ENCODE measurements at places on chromosomes 2 and 18. TPM values are rescaled to one million over a fixed set of nuclear protein-coding genes. Genes with fewer than 3 reads are reported as not detected.
A peak's percentile ranks its signal among the peaks of the same experiment; 100 is the strongest.

DNA sequence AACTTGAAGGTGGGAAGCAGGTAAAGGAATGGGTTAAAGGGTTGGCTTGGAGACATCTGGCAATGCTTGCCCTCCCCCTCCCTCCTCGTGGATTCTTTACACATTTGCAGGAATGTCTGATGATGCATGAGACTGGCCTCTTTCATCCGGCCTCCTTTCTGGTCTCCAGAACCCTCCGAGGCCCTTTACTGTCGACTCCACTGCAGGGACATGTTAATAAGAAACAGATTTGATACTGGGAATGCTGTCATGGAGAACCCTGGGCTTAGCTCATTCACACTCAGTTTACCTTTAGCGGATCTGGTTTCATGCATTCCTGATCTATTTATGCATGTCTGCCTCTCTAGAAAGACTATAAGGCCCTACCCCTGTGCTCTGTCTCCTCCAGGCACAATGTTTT lies 238.7 kb downstream of the TGIF1 start:
- peak; percentile 42 for DNase-seq

DNA sequence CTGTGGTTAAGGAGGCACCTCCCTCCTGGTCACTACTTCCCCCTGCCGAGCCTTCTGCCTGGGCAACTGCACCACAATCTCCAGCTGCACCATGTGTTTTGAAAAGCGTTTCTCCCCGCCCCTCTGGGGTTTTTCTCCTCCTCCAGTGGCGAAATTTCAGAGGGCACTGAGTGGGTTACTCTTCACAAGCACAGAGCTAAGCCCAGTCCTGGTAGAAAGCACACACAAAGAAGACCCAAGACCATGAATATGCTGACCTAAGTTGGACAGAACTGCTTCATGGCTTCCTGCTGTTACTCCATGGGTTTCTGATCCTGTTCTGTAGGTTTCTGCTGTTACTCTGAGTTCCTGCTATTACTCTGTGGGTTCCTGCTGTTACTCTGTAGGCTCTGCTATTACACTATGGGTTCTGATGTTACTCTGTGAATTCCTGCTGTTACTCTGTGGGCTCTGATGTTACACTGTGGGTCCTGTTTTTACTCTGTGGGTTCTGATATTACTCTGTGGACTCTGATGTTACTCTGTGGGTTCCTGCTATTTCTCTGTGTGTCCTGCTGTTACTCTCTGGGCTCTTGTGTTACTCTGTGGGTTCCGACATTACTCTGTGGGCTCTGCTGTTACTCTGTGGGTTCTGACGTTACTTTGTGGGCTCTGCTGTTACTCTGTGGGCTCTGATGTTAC lies 216.6 kb downstream of the RTP5 start:
- DNase-seq, result no peak

DNA sequence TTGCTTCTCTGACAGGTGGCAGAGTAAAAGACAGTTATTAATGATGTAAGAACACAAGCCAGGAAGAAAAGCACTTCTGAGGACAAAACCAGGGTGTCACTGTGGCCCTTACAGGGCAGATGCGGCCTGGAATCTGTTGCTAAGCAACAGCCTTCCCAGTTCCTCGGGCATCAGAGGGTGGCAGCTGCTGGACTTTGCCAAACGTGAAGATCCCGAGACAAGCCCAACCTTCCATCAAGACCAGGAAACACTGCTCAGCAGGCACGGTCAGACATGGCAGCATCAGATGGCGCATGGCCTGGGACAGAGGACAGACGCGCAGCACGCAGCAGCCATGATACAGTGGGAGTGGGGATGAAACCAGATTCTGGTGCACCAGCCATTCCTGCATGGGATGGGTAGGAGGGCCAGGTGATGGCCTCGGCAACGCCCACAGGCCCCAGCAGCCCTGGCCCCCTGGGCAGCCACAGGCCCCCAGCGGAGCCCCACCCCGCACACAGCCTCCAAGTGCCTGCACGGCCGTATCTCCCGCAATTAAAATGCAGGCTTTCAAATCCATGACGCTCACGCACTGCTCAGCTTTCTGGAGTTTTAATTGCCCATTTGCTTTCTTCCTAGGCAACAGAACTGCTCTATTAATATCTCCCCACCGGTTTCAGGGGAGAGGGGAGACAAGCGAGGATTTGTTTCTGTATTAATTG lies 89.0 kb downstream of the EIPR1 start:
- DNase-seq, result no peak

DNA sequence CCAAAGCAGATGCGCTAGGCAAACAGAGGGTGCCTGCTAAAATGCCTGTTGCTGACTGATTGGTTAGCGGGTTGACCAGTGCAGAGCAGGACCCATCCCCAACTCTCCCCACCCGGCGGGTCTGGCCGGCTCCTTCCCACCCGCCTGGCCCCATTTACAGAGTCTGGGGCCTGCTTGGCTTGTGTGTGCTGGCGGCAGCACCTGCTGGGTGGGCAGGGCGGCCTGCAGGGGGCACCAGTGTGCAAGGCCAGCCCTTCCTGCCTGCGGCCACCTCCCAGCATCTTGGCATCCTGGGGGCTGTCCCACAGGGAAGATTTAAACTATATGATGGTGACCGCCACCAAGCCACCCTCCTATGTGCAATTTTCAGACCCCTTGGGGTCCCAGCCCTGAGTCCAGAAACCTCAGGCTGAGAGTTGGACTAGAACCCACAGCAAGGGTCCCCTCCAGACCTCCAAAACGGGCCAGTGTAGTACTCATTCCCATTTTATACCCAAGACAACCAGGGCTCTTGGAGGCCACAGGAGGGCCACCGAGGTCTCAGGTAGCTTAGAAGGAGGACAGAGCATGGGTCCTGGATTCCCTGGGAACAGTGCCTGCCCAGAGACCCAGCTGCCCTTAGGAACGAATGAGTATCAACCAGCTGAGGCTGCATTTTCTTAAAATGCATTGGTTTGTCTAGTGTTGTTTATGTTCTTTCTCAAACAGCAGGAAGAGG lies 173.6 kb downstream of the SMAD7 start:
- peak; percentile 81 for DNase-seq

DNA sequence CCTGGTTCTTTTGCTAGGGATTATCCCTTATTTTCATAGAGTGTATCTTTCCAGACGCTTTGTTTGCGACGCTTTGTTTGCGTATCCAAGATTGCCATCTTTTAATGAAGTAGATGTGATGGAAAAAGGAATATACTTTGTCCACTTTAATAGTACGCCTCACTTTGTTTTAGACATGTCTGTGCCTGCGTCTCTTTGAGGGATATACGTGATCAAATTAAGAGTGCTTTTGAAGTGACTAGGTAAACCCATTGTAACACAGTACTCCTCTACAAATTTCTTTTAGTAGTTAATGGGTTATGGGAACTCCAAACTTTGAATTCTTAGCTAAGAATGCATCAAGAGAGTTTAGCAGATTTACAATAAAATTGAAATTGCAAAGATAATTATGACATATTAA lies 27.9 kb downstream of the ACSL3 start:
- no peak for DNase-seq

GRCh38 chr18:55327454-55327853 lies 260.5 kb downstream of the TCF4 start:
- DNase-seq, result no peak

- no peak for DNase-seq
These were observed 27.8 kb upstream of the GAREM2 start for GRCh38 chr2:26144953-26145680.

GRCh38 chr2:224918626-224919471 lies 123.4 kb downstream of the DOCK10 start:
- no peak for DNase-seq

GRCh38 chr2:190162851-190163250 lies 100.3 kb upstream of the MSTN start:
- DNase-seq, result no peak

- no peak for DNase-seq
These were observed 48.0 kb downstream of the BCL2L11 start for GRCh38 chr2:111168528-111169239.

DNA sequence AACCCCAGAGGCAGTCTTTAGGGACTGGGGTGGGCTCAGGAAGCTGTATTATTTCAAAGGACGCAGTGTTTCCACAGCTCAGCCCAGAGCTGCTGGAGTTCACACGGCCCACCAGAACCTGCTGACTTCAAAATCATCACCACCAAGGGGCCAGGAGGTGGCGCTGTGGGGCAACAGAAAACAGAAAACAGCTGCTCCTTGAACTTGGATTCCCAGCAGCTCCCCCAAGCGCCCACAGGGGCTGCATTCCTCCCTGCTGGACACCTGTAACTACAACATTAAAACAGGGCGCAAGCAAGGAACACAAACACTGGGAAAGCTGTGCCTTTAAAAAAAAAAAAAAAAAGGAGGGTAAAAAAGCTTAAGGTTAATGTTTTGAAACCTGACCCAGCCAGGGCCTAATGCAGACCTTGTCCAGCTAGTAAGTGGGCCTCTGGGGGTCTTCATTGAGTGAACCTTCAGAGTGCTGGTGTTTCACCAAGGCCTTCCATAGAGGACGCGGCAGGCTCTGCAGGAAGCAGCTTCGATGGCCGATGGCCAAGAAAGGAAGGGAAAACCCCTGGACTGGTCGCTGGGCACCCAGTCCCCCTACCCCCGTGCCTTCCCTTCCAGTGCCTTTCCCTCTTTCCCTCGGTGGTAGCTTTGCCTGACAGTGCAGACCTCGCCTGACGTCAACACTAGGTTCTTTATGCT lies 25.9 kb downstream of the MLPH start:
- DNase-seq, result peak; percentile 90

DNA sequence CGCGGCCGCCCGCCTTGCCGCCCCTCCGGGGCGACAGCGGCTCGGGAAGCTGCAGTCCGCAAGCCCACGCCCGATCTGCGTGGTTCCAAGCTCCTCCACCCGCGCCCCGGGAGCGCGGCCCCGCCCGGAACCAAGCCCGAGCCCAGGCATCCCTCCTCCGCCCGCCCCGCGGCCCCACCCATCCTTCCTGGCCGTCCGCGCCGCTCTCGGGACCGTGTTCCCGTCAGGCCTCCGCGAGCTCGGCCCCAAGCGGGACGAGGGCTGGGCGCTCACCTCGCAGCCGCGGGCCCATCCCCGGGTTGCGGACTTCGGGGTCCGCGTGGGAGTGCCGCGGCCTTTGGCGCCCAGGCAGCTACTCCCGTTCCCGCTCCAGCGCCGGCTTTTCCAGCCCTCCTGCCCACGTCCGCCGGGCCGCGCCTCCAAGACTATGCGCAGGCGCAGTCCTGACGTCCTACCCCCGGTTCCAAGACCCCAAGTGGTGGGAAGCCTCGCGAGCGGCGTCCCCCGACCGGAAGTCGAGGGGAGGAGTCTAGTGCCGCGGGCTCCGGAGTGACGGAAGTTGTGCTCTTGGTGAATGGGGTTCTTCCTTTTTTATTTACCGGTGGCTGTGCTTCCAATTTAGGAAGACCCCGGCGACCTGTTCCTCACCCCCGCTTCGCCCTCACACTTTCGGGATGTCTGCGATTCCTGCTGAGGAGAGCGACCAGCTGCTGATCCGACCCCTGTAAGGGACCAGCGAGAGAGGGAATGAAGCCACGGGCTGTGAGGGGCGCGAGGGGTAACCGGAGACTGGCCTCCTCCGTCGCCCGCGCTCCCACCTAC lies at the start of the genes CPSF3 and ITGB1BP1:
Gene CPSF3, plus strand, starts transcription at position 555 of the 822 bp plus-strand sequence. Its CDS starts 120 bp downstream, at position 675.
Gene ITGB1BP1, minus strand, starts transcription at position 429 of the 822 bp plus-strand sequence. CDS start 4,831 bp downstream, outside the sequence.
- peak; percentile 99 for DNase-seq

- DNase-seq, result no peak
These were observed 40.5 kb downstream of the CNTNAP5 start for GRCh38 chr2:124065636-124066035.

GRCh38 chr2:197515315-197515738 lies 539 bp upstream of the MOB4 start:
- DNase-seq, result no peak

- DNase-seq, result no peak
These were observed 80.4 kb upstream of the RMP24 start for GRCh38 chr18:35892118-35892517.

GRCh38 chr2:31151501-31151900 lies 13.3 kb upstream of the GALNT14 start:
- no peak for DNase-seq

DNA sequence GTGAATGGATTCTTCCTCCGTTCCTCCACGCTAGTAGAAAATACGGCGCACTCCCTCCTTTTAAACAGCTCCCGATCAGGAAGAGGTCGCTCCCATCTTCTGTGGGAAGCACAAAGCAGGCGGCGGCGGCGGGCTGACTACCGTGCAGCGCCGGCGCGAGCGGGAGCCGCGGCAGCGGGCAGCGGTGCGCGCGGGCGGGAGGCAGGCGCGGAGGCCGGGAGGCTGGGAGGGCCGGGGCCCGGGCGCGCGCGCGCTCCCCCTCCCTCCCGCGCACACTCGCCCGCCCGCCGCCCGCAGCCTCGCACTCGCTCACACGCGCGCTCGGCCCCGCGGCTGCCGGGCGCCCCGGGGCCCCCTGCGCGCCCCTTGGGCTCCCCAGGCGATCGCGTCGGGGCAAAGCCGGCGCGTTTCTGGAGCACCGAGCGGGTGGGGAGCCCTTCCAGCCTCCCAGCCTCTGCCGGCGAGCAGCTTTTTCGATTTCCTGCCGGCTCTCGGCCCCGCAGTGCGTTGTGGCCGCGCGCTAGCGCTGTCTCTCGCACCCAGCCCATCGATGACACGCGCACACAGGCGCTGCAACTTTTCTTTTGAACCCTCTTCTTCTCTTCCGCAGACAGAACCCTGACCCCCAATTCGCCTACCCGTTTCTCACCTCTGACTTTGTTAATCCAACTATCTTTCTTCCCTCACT lies at the start of gene SLC8A1:
Gene SLC8A1, minus strand, starts transcription at position 173 of the 688 bp plus-strand sequence.
- peak; percentile 33 for DNase-seq

- no peak for DNase-seq
These were observed 264.4 kb upstream of the FIGN start for GRCh38 chr2:164000176-164000575.

- no peak for DNase-seq
These were observed 42.9 kb downstream of the MREG start for GRCh38 chr2:215970425-215970824.

GRCh38 chr18:6222271-6222670 lies 192.4 kb downstream of the L3MBTL4 start:
- no peak for DNase-seq

DNA sequence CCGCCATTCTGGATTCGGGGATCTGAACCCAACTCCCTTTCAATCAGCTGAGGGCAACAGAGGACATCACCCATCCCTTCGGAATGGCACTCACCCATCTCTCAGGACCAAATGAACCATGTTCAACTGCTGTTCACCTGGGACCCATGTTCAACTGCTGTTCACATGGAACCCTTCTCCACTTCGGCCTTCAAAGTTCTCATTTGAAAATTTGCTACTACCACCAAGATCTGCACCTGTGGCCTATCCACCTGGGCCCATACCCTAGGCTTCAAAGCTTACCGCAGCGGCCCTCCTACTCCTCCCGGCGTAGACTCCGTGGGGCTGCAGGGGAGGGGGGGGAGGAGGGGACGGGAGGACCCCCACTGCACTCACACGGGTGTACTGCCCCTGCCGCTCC lies 119.2 kb upstream of the ANKRD30BL start:
- DNase-seq, result no peak

- DNase-seq, result no peak
These were observed 125.8 kb upstream of the MYO3B start for GRCh38 chr2:170052151-170052550.

GRCh38 chr2:15643791-15644585 lies 52.3 kb downstream of the DDX1 start:
- DNase-seq, result no peak

GRCh38 chr18:79955302-79956075 lies 4.0 kb upstream of the SLC66A2 start:
- DNase-seq, result no peak

- no peak for DNase-seq
These were observed 46.7 kb downstream of the LYPD1 start for GRCh38 chr2:132623096-132623839.

The OBSL1 gene
- 319 TPM for total RNA-seq

The NAGK gene
- total RNA-seq, result 98.4 TPM

The MC2R gene
- total RNA-seq, result not detected

The IL36G gene
- total RNA-seq, result not detected

The CUL3 gene
- total RNA-seq, result 97.5 TPM

The SLC20A1 gene
- total RNA-seq, result 46.3 TPM

The SLC4A5 gene
- total RNA-seq, result 9.3 TPM

The ANKRD29 gene
- total RNA-seq, result 2.4 TPM

The RSAD2 gene
- total RNA-seq, result 3.7 TPM

The DSC3 gene
- 29.1 TPM for total RNA-seq

The CYP26B1 gene
- total RNA-seq, result 1,322 TPM
